Renal pelvis (tissue), 12 donors: ENCODE measurements at places on chromosomes 3 and 15.

DNA sequence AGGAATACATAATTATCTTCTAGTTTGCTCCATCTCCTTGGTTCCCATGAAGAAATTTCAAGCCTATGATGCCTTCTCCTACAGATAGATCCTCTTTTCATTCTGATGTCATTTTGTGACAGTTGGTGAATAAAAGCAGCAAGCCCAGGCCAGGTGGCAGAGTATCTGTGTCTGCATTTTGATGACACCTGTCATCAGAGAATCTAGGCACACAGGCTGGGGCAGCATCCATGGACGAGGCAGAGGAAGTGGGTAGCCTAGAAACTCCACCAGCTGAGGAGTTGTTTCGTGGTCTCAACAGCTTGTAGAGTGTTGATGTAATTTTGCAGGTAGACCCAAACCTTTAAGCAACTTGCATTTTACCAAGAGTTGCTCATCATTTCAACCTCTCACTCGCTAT lies 269.8 kb downstream of the FEZF2 start:
- no peak for DNase-seq

- DNase-seq = no peak
These were observed 30.2 kb upstream of the ADAMTS9 start for GRCh38 chr3:64717872-64718613.

DNA sequence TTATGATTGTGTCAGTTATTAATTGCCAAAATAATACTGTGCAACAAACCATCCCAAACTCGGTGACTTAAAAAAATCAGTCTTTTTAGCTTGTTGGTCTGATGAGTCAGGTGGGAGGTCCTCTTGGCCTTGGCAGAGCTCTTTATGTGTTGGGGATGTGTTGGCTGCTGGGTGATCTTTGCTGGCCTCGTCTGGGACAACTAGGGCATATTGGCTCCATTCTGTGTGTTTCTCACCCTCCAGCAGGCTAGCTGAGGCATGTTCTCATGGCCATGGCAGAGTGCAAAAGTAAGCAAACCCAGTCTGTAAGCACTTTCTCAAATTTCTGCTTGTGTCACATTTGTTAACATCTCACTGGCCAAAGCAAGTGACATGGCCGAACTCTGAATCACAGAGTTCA lies 251.6 kb downstream of the RPLP1 start:
- DNase-seq = no peak

DNA sequence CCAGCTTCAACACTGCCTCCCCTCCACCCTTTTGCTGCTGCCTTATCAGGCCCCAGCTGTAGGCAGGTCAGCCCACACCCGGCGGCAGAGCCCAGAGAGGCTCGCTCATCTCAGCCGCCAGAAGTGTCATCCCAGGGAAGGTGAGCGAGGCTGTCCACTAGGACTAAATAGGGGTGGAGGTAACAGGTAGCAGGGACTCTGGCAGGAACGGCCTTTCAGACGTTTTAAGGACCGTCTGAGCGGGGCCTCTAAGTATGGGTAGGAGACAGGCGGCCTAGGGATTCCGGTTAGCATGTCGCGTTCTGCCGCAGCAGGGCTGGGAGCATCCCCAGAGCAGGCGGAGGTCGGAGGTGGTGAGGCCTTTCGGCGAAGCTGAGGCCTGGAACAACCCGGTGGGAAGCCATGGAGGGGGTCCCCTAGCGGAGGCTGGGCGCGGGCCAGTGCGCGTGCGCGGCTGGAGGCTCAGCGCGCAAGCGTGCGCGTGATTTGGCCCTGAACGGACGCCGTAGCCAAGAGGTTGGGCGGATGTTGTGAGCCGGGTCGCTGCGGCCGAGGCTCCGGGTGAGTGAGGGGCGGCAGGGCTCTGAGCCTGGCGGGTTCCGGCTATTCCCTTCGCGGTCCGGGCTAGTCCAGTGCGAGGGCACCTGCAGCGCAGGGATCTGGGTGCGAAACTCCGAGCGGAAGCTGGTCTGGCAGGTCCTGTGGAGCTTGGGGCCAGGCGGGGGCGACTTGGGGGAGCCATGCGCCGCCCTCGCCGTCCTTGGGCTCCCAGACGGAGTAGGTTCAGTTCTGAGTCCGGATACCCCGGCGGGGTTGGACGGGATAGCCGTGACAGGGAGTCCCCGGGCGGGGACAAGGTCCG lies at the start of the genes MST1 and RNF123:
Gene MST1, minus strand, starts transcription at position 429 of the 862 bp plus-strand sequence. CDS start 783 bp downstream, outside the sequence.
Gene RNF123, plus strand, starts transcription at position 512 of the 862 bp plus-strand sequence. CDS start 1,609 bp downstream, outside the sequence.
- DNase-seq = peak; percentile 94

DNA sequence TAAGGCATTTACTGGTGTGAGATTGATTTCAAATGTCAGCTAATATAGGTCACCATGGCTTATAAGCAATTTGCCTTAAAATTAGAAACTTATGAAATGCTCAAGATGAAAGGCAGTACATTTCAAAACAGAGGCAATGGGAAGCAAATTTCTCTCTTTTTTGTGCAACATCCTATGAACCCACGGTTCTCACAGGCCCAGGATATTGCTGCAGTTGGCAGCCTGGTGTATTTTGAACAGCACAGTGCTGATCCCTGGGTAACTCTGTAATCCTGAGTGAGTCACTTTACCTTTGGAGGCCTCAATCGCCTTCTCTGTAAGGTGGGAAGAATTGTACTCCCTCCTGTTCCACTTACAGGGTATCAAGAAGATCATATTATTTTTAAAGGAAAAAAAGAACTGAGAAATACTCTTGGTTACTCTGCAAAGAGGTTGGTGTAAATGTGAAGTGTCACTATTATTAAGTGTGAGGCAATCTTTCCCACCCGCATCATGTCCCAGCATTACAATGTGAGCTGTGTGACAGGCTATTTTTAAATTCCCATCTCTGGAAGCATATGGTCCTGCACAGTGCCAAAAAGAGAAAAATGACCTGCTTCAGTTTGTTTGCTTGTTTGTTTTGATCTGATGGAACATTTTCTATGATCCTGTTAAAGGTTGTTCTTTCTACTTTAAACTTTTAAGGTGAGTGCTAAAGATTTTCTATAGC lies 190.1 kb upstream of the LPP start:
- DNase-seq = no peak

GRCh38 chr3:170477395-170477794 lies 58.7 kb downstream of the CLDN11 start:
- DNase-seq = no peak

- DNase-seq = no peak
These were observed 701.4 kb upstream of the LMCD1 start for GRCh38 chr3:7800006-7800780.

DNA sequence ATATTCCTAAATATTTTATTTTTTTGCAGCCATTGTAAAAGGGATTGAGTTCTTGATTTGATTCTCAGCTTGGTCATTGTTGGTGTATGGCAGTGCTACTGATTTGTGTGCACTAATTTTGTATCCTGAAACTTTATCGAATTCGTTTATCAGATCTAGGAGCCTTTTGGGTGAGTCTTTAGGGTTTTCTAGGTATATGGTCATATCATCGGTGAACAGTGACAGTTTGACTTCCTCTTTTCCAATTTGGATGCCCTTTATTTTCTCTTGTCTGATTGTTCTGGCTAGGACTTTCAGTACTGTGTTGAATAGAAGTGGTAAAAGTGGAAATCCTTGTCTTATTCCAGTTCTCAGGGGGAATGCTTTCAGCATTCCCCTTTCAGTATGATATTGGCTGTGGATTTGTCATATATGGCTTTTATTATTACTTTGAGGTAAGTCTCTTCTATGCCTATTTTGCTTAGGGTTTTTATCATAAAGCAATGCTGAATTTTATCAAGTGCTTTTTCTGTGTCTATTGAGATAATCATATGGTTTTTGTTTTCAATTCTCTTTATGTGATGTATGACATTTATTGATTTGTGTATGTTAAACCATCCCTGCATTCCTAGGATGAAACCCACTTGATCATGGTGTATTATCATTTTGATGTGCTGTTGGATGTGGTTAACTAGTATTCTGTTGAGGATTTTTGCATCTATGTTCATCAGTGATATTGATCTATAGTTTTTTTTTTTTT lies 11.4 kb upstream of the SLC9A9 start:
- DNase-seq = no peak

- DNase-seq = peak; percentile 76
These were observed 83.6 kb upstream of the AKAP13 start for GRCh38 chr15:85296615-85297402.

DNA sequence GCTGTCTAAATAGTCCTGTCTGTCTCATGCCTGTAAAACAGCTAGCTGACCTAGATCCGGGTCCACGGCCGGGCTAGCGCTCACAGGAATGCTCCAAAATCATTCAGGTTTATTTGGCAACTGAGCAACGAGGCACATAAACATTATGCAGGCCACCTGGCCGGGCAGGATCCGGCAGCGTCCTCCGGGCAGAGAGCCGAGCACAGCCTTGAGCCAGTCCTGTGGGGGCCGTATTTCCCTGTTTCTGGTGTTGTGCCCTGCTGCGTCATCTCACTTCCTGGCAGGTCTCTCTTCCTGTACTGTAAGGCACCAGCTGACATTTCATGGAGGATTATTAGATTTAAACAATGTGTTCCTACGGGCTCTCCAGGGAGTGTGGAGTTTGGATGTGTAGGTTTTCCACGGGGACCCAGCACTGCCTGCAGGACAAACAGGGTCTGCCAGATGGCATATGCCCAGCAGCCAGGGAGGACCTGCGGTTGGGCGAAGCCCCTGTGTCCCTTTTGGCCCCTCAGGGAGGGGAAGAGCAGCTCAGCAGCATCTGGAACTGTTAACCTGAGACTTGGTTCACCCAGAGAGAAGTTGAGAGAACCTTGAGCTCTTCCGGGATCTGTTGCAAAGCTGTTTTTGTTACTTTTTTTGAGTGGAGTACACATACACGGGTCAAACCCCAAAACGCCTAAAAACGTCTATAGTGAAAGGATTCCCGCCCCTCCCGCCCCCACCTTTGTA lies 16.6 kb upstream of the LRRK1 start:
- DNase-seq = peak; percentile 84

DNA sequence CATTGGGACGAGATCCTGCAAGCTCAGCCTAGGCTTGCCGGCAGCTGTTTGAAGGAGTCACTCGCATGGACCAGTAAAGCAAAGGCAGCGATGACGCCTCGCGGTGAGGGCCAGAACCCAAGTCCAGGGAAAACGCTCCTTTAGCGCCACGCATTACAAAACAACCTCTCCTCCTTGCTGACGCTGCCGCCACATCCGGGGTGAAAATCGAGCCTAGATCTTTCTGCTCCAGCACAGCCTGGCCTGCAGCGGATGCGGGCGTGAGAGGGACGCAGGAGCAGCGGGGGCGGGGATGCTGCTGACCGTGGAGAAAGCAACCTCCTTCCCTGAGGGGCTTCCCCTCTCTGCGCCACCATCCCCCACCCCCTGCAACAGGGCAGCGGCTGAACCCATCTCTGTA lies 46.7 kb downstream of the CASR start:
- no peak for DNase-seq

GRCh38 chr15:58605931-58606530 lies 143.5 kb downstream of the ADAM10 start:
- DNase-seq = no peak

- DNase-seq = no peak
These were observed 180.9 kb upstream of the TBL1XR1 start for GRCh38 chr3:177378168-177378567.

DNA sequence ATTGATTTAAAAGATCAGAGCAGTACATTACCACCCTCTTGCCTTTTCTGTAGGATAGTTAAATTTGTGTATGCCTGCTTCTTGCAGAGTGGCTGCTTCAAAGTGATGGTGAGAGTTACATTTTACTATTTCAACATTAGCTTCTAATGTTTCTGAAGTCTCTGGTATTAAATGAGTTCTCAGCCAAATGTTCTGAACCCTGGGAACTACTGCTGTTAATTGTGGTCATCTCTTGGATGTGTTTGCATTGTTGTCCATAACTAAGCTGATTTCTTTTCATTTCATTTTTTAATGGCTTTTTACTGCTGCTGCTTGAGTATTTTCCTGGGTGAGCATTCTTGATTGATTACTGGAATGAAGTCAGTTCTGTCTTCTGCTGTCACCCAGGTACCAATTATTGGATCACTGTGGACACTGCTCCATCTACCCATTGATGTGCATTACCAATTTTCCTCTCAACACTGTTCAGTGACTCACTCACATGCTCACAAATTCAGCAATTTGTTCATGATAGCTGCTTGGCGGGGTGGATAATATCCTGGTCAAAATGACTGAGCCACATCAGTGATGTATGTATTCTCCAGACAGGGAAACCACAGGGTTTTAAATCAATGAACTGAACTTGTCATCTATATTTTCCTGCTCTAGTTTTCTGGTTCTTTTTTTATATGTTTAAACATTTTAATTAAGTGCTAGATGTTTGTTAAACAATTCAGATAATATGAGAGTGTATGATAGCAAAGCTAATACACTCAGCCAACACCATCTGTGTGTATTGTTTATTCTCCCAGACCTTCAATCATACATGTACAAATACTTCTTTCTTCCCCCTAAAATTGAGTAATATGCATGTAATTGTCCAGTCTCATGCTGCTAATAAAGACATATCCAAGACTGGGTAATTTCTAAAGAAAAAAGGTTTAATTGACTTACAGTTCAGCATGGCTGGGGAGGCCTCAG lies 587.6 kb downstream of the RSL24D1 start:
- DNase-seq = no peak

DNA sequence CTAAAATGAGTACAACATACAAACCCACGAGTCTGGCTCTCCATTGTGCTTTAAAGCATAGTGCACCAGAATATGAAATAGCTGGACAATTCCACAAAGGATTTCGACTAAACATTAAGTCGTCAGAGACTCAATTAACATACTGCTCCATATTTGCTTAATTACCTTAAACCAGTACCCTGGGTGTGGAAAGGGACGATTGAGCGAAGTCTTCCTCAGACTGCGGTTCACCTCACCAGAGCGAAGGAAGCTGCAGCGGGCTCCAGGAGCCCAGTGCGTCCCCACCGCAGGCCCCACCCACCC lies 218 bp upstream of the TRPC1 start:
- no peak for DNase-seq

DNA sequence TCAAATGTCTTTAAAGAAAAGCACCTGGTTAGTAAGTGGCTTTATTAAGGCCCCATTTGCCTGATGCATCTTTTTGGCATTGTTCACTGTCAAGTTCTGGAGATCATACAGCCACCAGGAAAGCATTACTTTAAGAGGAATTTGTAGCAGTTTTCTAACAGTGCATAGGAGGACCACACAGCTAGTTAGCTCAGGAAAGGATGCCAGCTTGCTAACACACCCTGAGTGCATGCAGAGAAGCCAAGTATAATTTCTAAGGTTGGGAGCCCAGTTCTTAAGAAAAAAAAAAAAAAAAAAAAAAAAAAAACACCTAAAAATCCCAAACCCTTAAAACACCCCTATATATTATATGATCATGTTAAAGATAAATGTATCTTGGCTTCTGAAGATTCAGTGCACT lies 102.0 kb upstream of the FEZF2 start:
- DNase-seq = no peak

DNA sequence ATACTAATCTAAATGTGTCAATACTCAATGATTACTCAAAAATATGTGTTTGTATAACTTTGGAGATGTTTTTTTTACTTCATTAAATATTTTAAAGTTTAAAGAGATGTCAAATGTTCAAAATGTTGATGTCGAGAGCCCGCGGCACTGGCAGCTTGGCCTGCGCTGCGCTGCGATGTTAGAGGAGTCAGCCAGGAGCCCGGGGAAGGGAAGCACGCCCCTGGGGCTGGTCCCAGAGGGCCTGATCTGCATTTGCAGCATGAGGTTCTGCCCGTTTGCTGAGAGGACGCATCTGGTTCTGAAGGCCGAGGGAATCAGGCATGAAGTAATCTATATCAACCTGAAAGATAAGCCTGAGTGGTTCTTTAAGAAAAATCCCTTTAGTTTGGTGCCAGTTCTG lies 66.4 kb upstream of the ATP2C1 start:
- DNase-seq = no peak
